ENCODE measurements at places on chromosomes 16 and 17. TPM values are rescaled to one million over a fixed set of nuclear protein-coding genes. Genes with fewer than 3 reads are reported as not detected.

DNA sequence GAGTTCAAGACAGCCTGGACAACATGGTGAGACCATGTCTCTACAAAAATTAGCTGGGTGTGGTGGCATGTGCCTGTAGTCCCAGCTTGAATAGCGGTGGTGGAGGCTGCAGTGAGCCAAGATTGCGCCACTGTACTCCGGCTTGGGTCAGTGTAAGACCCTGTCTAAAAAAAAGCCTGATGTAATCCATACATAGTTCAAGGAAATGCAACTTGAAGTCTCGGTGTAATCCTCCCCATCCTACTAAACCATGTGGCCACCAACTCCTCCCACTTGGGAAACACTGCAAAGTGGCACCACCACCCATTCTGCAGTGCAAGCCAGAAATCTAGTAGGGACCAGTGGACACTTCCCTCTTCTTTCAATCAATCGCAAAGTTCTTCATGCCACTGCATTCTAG, 5.4 kb upstream of the KPNB1 start:
- no peak for DNase-seq

DNA sequence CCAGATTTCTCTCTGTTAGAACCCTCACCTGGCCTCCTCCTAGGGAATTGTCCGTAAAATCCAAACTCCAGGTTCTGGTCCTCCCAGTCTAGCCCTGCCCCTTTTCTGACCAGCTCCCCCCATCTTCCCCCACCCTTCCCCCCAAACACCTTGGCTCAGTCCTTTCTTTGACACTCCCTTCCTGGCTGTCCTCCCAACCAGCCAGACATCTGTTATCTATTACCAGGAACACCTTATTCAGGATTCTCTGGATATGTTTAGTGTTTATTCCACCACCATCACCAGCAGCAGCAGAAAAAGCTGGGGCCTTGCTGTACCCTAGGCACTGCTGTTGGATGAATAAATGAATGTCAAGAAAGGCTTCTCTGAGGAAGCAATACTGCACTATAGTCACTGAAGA, 4.0 kb upstream of the CMTM3 start:
- no peak for DNase-seq

GRCh38 chr16:24671455-24671954, 57.9 kb upstream of the TNRC6A start:
- DNase-seq = no peak

DNA sequence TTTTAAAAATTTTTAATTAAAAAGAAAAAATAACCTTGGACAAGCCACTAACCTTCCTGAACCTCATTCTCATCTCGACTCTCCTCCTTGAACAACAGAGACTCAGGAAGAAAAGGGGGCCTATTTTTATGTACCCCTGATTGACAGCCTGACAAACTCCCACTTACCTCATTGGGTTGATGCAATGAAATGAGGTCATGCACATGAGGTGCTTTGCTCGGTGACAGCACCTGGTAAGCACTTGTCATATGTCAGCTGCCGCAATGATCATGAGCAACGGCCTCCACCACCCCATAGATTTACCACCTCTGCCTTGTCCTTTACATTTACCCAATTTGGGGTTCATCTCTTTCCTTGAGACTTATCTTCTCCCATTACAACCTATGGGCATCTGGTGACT, 66.1 kb upstream of the CLEC3A start:
- DNase-seq = no peak

Gene PIK3R5
- polyA plus RNA-seq = 1.7 TPM

Gene RND2
- polyA plus RNA-seq = 2.2 TPM

Measured in right lung (tissue), 10 donors.